Neural progenitor cell (in vitro differentiated cells): ENCODE measurements at places on chromosomes 12 and 14.

GRCh38 chr12:122363782-122364181 lies 58.7 kb downstream of the CLIP1 start:
- no peak for DNase-seq

DNA sequence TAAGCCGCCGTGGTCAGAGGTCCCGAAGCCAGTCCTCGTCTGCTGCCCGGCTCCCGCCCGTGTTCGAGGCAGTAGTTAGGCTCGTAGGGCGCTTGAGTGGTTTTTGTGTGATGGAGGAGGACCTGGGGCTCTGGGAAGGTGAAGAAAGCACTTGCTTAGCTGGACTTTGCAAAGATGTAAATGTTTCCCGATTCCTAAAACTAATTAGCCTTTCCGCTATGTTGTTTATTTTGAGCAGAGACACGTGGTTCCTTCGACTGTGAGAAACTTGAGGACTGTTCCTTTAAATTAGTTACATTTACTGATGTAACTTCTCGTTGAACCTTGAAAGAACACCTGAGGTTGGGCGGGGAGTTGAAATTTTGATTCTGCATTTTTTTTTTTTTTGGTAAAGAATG lies 33.9 kb downstream of the MIA2 start:
- no peak for DNase-seq

DNA sequence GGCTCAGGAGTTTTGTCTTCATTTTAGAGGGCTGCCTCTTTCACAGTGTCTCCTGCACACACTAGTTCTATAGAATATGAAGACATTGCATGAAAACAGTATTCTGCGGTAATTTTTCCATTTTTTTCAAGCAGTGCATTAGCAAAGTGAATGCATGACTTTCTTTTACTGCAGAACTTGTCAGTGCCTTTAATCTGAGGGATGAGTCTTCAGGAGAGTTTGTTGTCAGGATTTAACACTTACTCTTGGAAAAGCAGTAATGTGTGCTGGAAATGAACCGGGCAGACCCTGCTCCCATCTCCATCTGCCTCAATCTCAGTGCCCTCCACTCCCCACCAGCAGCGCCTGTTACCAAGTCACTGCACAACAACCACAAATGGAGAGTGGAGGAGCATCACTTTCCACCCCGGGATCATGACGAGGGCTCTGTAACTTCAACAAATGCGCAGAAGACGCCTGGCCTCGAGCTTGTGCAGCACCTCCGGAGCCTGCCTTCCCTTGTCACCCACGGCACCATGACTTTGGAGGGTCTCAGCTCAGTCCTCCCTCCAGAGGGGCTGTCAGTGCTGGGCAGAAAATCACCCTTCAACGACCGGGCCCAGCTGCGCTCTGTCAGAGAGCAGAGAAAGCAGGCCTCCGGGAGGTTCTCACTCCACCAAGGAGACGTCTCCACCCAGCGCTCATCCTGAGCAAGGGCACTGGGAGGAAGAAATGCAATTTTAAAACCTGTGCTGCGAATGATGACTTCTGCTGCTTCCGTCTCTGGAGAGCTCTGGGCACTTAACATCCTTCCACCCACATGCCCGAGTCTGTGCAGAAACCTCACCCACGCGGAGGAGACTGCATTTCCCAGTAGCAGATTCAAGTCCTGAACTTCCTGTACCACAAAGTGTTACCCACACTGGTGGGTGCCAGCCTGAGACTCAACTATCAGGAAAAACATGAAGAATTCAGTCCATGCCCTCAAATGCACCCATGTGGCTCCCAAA lies 255.7 kb downstream of the ADGRD1 start:
- DNase-seq, result no peak

DNA sequence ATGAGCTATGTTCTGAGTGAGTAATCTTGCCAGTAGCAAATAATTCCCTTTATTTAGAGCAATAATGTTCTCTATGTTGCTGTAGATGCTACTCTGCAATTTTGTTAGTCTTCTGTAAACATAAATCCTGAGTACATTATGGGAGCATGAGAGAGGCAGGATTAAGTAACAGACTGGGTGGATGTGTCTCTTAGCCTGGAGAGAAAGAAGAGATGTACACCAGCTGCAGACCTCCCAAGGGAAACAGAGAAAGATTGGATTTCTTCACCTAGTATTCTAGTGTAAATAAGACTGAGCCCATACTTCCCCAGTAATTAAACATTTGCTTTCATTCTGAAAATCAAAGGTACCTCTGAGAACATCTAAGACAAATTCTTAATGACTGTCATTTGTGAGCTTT lies 564.0 kb downstream of the TRHDE start:
- no peak for DNase-seq

- DNase-seq, result no peak
Measured at GRCh38 chr14:82759656-82760055, 1226.0 kb upstream of the SEL1L start.
